Activated naive CD4-positive, alpha-beta T cell treated with anti-CD3 and anti-CD28 coated beads for 36 hours (primary cell): ENCODE measurements at places on chromosomes 11 and 22.

DNA sequence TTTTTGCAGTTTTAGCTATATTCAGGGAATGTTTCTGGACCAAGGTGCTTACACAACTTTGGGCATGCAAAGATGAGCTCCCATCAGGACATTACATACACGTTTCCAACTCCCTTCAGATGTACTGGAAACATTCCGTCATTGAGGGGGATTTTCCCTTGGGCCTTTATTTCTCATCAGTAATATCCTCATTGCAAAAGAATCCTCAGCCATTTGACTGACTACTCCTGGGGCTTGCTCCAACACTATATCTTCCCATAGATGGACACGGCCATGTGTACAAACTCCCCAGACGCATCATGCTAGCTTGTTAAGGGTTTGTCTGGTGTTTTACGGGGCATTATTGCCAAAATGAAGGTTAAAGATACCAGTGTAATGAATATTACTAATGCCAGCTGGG is 59.3 kb upstream of the NUP160 start:
- DNase-seq: no peak

DNA sequence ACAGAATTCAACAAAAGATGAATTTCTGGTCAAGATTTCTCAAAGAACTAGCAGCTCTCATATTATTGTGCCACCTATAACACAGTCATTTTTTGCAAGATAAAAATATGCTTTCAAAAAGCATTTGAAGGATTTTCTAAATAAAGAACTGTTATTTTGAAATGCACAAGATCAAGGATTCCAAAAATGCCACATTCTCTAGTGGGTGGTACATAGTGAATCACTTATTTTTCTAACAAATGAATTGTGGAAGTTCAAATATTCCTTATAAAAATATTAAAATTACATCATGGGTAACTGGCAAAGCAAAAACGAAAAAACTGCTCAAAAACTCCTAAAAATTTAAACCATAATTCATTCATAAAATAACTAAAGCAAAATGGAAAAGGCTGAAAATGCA is 2.1 kb downstream of the RNF141 start:
- DNase-seq: no peak

DNA sequence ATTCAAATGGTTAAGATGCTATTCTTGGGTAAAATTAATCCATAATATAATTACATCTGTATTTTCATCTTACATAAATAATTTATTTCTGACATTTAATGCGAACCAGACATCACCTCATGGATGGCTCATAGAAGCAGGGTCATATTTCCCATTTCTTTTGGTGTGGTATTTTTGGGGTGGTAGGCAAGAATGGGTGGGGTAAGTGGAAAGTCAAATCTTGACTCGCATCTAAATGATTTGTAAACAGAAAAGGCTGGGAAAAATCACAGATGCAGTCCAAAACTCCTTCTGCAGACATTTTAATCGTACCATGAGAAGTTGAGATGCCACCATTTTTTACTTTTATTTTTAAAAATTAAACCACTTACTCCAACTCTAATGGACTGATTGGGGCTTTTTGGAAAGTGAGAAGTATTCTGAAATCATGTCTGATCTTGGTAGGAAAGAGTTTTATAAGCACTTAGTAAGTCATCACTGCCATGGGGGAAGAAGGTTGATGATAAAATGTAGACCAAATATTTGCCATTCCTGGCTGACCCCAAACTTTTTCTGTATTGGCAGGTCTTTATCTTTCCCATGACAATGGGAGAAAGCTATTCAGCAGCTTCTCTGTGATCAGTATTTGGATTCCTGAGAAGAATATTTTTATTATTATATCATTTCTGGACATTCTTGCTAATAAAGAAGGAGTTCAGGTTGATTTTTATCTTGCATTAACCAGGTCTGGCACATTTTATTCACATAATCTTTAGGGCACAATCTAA is 47.2 kb upstream of the BLID start:
- no peak for DNase-seq

GRCh38 chr11:117902001-117902845 is 25.8 kb upstream of the FXYD6 start:
- DNase-seq: no peak

GRCh38 chr11:134597452-134597851 is 185.4 kb upstream of the B3GAT1 start:
- no peak for DNase-seq

DNA sequence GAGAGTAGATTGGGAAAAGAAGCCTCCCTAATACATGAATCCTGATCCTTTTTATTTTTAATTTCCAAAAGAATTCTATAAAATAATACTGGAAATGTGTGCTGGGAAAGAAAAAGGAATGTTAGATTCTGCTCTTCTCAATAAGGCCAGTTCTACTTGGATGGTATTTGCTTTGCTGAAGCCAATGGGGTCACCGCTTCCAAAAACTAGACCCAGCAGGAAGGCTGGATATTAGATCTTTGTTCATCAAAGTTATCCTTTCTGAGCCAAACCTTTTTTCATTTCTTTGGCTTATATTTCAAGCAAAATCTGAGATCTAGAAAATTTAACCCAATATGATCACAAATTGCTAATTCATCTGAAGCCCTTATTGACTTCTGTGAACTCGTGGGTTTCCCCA is 41.4 kb downstream of the SCUBE2 start:
- no peak for DNase-seq

- no peak for DNase-seq
These were observed 145.5 kb downstream of the ST3GAL4 start for GRCh38 chr11:126500981-126501380.

DNA sequence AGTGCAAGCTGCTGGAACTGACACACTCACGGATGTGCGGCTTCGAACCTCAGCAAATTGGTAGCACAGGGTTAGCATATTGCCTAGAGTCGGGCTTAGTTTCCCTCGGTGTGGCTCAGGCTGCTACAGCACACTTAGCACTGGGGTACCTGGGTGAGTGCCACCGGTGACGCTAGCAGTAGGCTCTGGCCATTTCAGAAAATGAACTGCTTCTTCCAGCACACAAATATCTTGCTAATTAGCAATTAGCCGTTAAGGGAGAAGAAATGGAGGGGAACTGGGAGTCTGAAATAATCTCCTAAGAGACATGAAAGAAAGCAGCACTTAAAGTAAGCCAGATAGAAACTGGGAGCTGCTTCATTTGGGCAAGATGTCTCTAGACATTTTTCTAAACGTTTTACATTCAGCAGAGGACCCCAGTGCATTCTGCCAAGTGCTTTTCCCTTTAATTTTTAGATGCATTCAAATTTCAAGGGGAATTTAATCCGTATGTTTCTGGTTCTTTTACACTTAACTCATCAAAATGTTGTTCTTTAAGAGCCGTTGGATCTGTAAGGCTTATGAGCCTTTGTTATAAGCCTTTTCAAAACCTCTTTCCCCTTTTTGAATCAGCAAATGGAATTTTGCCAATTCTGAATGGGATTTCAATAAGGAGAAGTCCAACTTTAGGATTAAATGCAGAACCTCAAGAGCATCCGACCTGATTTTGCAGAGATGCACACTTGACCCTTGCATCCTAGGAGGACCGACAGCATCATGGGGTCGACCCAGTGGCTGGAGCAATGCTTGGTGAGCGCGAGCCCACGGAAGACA is 708.1 kb downstream of the NTM start:
- DNase-seq: no peak

GRCh38 chr22:45866126-45866645 is 110.8 kb downstream of the WNT7B start:
- DNase-seq: no peak

GRCh38 chr11:2517386-2518064 is 72.7 kb downstream of the KCNQ1 start:
- no peak for DNase-seq

DNA sequence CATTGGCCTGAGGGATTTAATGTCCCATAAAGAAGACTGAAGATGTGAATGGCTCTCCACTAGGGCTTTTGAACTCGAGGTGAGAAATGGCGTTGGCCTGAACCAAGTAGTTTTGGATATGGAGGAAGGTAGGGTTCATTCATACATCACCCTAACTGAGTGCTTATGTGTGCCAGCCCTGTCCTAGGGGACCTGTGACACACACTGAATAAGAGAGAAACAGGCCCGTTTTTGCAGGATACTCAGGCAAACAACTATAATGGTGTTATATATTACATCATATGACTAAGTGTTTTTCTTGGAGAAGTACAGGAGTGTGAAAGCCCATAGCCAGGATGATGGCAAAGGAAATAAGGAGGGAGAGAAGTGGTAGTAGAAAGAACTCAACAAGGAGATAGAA is 368.1 kb downstream of the TMEM135 start:
- no peak for DNase-seq

DNA sequence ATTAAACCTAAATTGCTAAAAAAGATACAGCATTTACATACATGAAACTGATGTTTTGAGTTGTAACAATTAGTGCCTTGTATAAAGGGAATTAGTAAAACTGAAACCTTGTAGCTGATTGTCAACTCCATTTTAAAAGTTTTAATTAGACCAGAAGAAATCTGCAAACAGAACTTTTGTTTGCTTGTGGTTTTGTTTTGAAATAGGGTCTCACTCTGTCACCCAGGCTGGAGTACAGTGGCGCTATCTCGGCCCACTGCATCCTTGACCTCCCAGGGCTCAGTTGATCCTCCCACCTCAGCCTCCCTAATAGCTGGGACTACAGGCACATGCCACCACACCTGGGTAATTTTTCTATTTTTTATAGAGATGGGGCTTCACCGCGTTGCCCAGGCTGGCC is 86.5 kb upstream of the SLC6A5 start:
- DNase-seq: no peak

- DNase-seq: no peak
These were observed 42.3 kb upstream of the NFRKB start for GRCh38 chr11:129937592-129938238.
